ENCODE measurements at places on chromosomes 6 and 20. TPM values are rescaled to one million over a fixed set of nuclear protein-coding genes. Genes with fewer than 3 reads are reported as not detected.

The CABLES2 gene
- total RNA-seq, result 10.1 TPM

The FERMT1 gene
- total RNA-seq, result 29.3 TPM

The JPH2 gene
- total RNA-seq, result 12.3 TPM

- no peak for DNase-seq
These were observed 27.4 kb upstream of the KHDC1 start for GRCh38 chr6:73290435-73290834.

- DNase-seq, result no peak
These were observed 28.7 kb downstream of the RNF144B start for GRCh38 chr6:18415671-18416340.

DNA sequence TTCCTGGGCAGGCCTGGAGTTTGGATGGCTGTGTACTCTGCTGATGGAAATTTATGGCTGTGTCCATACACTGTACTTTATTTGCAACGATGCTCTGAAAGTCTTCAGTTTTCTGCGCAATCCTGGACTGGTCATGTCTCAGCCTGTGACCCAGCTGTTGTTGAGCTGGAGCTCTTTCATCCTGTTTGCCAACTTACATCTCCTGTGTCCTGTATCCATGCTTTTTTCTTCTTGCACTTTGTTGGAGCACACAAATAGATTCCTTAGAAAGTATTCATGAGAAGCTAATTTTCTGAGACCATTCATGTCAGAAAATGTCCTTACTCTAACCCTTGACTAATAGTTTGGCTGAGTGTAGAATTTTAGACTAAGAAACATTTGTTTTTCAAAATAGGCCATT, 251.2 kb downstream of the BCKDHB start:
- DNase-seq, result no peak

DNA sequence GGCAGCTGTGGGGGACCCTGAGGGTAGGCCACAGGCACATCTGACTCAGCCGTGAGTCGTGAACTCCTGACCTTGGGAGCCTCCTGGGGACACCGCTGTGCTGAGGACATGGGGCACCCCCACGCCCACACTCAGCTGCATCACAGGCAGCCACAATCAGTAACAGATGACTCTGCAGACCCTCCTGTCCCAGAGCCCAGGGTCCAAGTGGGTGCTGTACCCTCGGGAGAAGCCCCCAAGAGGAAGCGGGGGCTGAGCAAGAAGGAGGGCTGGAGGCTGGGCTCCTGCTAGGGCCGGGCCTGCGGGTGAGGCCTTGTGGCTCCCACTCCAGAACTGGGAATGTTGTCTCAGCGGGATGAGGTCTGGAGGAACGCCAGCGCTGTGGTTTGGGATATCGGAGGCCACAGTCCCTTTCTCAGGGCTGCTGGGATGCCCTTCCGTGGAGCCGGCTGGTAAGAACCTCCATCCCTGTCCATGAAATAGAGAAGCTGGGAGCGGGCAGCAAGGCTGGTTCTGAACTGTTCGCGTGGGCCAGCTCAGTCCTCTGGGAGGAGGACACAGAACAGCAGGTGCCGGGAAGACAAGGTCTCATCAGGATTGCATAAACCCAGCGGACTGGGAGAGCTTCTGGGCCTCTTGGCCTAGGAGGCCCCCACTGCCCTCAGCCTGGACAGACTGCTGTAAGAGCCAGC, 3.1 kb upstream of the LAMA5 start:
- DNase-seq, result no peak
